ENCODE measurements at places on chromosomes 2 and 18.
A peak's percentile ranks its signal among the peaks of the same experiment; 100 is the strongest.

DNA sequence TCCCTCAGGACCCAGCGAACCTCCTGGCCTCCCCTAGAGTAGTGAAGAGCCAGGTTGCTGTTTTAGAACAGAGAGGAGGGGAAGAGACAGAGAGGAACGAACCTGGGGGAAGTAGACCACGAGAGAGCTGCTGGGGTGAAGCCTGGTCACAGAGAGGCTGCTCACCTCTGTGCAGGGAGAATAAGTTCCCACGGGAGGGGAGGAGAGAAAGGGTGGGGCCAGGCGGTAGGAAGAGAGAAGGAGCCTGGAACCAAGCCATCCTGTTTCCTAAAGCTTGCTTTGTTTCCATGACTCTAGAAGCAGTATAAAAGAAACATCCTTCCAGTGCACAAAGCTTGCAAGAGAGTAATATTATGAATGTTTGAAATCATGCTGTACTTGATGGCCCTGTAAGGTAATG is 147.9 kb downstream of the MYT1L start:
- DNase-seq, result no peak

DNA sequence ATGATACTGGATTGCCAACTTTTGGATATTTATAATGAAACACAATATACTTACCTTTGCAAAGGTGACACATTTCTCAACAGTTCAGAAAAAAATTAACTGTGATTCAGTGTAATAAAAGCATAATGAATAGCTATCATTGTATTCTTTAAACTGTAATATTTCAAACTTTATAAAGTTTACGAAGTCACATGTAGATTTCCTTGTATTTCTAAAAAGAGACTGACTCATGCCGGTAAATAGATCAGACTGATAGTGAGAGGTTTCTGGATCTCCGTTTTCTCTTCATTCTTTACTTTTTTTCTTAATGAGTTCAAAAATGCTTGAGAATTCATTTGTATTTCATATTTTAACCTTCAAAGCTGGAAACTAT is 70.1 kb downstream of the EML4 start:
- no peak for DNase-seq

GRCh38 chr2:197378494-197379307 is 56.1 kb downstream of the SF3B1 start:
- DNase-seq, result no peak

DNA sequence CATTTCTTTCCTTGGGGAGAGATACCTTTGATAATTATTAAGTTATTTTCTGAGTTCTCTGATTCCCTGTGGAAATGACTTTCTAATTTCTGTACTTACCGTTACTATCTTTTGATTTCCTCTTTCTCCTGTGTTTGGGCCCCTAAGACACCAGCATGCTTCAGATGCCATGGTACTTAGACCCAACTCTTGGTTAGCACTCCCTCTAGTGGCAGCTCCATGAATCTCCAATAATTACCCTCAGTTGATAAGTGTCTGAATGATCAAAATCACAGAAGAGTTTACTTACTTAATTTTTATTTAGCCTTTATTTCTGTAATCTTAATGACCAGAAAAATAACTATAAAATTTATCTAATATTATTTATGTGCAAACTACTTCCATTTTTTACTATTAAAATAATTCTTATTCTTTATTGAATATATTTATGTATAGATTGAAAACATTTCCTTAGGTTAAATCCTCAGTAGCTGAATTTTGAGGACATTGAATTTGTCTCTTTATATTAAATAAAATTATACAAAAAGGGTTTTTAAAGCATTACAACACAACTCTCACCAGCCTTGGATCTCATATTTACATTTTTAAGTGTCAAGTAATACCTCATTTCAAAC is 300.4 kb downstream of the KCNS3 start:
- DNase-seq, result peak; percentile 15

- no peak for DNase-seq
Observed at GRCh38 chr18:25648716-25649260, 296.8 kb upstream of the ZNF521 start.

DNA sequence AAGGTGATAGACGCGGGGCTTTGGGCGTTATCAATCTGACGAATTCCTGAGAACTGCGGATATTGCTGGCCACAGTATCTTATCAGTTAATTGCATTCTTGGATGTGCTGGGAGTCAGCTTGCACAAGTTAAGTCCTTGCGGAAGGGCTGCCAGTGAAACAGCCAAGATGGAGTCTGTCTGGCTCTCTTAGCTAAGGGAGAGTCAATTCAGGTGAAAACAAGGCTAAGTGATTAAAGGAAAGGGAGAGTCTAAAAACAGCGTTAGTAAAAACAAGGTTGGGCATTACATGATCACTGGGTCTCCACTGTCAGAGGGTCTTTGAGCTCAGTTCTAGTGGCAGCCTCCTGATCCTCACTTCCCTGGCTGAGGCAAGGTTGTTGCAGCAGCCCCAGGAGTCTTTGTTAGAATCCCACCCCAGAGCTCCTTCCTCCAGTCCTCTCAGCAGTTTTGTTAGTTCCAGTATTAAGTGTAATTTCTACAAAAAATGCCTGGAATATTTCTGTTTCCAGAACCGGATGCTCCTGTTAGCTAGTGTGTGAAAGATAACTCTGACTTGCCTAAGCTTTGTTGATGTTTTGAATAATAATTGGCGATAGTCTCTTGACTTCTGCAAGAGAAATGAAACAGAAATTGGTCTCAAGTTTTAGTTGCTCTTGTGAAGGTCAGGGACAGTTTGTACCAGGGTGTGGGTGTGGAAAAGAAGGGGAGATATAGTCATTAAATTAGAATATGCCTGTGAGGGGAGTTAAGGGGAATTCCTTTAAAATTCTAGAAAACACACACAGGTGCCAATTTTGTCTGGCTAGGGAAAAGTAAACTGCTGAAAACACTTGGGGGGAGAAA is 10.6 kb downstream of the CFLAR start:
- no peak for DNase-seq

DNA sequence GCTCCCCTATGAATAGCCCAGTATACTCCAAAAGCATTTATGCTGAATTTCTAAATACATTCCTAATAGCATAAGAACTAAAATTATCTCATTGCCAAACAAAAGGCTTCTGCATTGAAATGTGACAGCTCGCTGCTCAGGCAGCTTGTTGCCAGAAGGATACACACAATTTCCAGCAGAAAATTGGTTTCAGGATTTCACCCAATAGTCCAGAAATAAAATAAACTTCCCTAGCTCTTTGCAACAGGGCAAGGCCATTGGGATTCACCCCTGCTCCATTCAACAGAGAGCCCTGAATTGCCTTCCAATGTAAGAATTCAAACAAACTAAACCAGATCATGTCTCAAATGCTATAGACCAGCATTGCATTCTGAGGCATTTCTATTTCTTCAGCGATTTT is 70.7 kb downstream of the RBM43 start:
- no peak for DNase-seq

- DNase-seq, result no peak
Observed at GRCh38 chr18:39770399-39770798, 2184.6 kb upstream of the PIK3C3 start.

GRCh38 chr18:60892855-60893254 is 440.4 kb upstream of the CDH20 start:
- DNase-seq, result no peak

DNA sequence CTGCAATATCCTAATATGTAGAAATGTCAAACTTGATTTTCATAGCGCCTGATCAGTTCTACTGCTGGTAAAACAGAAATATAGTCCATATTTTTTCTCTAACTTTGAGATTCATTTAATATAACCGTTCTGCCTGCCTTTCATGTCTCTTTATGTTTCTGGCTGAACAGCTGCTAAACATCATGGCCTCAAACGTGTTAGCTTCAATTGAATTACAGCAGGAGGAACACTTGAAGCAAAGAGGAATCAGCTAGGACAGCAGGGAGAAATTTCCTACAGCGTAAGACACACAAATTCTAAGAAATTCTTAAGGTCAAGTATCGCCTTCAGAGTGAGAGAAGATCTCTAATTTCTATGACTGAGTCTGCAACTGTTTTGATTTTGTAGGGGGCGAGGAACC is 433.2 kb downstream of the FBXO15 start:
- no peak for DNase-seq

DNA sequence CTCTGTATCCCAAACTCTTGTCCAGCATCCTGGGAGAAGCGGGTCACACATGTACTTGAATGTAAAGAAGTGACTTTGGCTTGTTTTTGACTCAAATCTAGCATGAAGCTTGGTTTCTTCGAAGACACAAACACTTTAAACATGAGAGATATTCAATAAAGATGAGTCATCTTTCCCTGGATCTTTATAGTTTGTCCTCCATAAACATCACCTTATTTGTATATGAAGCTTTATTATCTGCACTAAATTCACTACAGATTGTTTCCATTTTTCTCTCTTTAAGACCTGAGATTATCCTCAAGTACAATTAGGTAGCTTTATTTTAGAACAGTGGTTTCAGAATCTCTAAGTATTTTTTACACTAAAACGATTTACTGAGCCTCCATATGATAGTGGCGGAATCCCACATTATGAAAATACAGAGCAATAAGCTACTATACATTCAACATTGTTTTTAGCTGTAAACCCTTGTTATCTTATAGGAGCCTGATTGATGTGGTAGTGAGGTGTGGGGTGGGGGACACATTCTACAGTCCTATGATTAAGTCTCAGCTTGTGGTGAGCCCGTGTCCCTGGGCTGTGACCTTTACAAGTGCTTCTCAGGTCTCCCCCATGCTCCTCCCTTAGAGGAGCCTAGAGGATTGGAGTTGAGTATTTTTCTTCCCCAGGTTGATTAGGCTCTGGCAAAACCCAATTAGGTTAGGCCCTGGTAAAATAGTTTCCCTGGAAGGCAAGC is 79.6 kb upstream of the RAPGEF4 start:
- DNase-seq, result no peak

DNA sequence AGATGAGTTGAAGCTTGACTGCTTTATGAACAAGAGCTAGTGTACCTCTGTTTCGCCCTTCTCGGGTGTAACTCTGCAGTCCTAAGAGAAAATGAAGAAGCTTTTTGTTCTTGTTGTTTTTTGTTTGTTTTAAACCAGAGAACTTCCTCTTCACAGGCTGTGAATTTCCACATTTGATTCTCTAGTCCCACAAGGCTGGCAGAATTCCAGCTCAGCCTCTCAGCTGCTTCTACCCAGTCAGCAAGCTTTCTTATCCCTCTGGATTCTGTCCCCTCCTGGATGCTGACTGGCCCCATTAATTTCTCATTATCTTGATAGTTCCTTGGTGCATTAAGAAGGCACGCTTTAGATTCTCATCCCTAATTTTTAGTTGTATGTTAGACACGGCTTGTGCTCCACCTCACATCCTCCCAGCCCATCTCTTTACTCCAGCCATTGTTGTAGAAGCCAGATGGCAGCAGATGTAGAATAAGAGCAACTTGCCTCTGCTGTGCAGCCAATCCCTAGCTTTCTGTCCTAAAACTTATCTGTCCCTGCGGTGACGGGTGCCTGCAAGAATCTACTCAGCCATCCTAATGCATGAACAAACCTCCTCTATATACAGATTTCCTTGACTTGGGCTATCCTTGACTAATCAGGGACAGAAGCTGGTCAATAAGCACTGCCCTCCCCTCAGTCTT is 12.3 kb upstream of the RESP18 start:
- DNase-seq, result no peak

- no peak for DNase-seq
Observed at GRCh38 chr18:31720867-31721266, 36.5 kb upstream of the B4GALT6 start.

DNA sequence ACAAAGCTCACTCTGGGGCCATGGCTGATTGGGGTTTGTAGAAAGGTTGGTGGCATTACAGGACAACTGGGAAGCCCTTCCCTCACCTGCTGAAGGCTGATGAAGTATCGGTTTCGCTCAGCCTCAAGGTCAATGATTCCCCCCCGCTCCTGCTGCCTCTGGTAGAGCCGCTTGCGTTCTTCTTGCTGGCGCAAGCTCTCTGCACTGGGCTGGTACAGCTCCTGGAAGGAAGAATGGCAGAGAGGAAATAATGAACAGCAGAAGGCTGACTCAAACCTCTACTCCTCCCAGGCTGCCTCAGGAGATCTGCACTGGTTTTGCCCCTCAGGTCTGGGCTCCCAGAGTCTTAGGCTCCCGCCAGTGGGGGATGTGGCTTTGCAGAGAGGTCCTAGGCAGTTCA is 5.2 kb downstream of the BCS1L start:
- DNase-seq, result no peak

DNA sequence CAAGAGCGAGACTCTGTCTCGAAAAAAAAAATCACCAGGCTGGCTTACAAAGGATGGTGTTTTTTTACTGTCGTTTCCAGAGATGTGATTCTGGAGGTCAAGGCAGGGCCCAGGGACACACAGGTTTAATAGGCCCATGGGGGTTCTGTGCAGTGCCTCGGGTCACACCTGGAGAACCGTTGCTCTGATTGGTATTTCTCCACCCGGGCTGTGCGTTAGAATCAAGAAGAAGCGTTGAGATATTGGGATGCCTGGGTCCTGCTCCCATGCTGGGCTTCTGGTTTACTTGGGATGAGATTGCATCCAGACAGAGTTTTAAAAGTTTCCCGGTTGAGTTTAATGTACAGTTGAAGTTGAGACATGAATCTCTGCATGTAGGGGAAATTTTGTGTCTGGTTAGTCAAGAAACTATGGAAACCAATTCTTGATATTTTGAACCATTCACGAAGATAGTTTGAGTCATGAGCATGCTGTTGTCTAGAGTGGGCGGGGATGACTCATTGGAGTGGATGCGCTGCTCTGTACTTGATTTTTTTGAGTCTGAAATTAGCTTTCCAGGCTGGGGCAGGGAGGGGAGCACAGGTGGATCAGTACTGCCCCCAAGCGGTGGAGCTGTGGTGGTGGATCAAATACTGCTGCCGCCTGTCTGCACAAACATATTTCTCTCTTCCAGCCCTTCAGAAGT is 50.1 kb downstream of the GREB1 start:
- DNase-seq, result peak; percentile 90

DNA sequence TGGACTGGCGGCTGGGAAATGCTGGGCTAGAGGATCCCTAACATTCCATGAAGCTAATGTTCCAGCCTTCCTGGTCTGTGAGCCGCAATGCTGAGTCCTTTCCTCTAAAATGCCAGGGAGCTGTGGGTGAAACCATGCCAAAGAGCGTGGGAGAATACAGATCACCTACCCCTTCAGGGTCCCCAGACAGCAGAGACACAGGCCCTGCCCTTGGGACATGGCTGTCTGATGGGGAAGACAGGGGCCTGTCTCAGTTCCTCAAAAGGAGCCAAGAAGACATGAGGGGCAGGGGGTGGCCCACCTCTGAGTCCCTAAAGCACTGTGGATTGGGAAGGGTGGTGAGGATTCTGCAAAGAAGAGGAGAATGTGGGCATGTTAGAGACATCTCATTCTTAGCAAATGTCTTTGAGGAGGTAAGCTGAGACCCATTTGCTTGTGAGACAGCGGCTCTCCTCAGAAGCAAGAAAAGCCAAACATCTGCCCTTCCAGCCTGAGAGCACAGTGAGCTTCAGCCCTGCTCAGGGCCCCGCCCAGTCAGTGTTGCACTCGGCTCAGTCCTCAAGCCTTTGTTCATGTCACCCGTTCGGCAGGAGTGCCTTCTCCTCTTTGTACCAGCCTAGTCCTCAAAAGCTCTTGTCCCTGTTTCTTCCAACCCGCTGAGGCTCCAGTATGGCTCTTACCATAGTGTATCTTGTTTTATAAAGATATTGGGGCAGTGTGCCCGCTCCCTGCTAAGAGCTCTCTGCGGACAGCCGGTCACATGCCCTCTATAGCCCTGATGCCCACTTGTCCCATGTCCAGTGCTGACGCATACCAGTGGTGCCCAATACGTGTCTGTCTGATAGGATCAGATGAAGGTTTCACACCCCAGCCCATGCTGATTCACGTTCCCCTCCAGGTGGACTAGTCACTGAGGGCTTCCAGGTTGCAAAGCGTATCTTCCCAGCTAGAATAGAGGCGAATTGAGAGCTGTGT is 286.2 kb downstream of the CYP26B1 start:
- no peak for DNase-seq
